ENCODE measurements at places on chromosomes 1 and 21. TPM values are rescaled to one million over a fixed set of nuclear protein-coding genes. Genes with fewer than 3 reads are reported as not detected.

DNA sequence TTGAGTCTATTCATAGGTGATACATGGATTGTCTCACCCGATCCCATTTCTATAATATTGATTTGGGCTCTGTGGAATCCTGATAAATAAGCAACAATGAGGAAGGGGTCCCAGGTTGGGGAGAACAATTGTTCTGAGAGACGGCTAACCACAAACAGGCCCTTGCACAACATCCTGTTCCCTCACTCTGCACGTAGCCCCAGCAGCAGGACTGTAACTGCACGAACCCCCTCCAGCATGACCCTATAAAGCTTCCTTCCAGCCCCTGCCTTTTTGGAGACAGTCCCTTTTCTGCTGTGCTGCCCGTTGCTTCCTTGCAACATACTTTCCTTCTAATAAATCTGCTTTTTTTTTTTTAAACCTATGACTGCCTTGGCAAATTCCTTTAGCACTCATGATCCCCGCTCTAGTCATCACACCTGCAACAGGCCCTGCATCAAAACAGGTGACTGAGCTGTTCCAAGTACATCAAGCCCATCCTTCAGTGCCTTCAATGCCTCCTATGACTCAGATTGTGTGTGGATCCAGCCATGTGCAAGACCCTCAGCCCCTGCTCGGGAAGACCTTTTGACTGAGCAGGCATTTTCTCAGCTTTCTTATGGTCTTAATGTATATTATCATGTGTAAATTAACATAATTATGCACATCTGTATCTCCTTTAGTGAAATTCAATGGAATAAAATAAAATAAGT, 63.7 kb upstream of the B3GALNT2 start:
- no peak for DNase-seq

DNA sequence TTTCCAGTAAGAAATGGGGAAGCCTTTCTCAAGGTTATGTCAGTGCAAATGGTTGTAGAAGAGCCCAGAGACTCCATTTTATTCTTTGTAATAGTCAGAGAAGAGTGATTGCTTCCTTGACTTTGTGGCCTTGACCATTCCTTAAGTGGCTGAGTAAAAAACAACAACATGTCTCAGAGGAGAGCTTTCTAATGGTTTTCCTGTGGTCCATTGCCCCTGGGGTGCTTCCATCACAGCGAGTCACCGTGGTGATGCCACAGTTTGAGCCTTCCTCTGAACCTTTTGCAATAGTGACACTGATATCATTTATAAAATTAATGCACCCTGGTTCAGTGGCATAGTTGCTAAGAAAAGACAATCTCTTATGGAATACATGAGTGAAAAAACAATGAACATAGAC, 38.6 kb downstream of the PAPPA2 start:
- DNase-seq, result no peak

DNA sequence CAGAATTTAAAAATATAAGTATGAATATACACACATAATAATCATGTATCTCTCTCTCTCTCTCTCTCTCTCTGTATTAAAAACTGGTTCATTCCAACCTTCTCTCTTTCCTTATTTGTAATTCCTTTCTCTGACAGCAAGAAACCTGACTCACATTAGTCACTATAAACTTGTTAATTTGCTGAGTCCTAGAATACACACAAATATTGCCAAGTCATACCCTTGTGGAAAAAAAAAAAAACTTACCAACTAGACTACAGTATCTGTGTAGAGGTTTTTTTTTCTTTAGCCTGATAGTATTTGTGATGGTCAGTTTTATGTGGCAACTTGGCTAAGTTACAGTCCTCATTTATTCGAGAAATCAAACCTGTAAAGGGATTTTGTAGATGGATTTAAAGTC, 26.3 kb upstream of the NHLH2 start:
- DNase-seq, result no peak

GRCh38 chr1:15684042-15684461, at the start of gene PLEKHM2:
PLEKHM2 (plus strand) TSS chr1:15684320; CDS start chr1:15684559, 239 bp downstream.
- peak; percentile 56 for DNase-seq

DNA sequence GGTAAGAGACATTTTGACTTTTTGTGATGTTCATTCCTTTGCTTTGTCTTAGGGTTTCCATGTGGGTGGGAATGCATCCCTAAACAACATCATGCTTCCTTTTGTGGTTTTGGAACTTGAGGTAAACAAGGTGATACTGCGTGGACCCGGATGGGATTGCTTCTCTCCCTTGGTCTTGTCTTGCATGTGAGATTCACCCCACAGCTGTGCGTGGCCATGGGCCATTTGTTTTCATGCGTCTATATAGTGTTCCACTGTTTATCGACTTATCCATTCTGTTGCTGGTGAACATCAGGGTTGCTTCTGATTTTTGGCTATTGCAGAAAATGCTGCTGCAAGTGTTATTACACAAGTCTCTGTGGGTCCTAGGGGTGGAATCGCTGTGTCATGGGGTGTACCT, 21.1 kb downstream of the CRYAA start:
- no peak for DNase-seq

- no peak for DNase-seq
Measured at GRCh38 chr1:221022331-221022730, 143.1 kb downstream of the HLX start.

DNA sequence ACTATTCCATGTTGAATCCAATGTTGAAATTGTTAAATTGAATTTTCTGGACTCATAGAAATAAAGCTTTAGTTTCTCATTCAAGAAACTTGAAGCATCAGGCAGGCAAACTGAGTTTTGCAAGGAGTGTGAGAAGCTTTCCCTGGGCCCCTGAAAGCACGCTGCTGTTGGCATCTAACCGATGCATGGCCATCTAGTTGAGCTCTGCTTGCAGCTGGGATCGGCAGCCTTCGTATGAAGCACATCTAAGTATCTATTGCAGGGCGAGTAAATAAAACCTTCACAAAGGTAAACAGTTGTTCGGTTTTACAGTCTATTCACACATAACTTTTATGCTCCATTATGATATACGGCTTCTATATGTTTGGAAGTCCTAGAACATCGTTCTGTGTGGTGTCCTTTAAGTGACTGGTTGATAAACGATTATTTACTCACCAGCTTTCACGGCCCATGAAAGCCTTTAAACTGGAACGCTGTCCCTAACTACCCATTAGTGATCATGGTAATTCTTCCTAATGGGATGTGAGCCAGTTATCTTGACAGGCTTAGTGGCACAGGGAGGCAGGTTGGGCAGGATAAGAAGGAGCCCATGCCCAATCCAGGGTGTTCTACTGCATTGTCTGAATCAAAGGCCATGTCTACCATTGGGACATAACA, 71.7 kb downstream of the SEC16B start:
- DNase-seq, result no peak

DNA sequence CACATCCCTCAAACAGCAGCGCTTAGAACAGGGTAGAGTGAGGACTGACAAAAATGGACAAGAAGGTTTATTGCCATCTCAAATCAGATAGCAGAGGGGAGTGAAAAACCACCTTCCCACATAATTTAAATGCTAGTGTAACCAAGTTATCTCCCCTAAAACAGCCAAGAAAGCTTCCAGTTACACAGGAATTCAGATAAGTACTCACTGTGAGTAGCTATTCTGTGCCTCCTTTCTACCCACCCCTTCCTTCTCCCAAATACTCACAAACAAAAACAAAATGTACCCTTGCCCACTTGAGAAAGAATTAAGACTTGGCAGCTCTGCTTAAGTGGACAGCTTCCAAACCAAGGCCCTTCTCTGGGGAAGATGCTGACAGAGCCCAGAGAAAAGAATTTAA, 9.1 kb downstream of the OTUD7B start:
- DNase-seq, result no peak

DNA sequence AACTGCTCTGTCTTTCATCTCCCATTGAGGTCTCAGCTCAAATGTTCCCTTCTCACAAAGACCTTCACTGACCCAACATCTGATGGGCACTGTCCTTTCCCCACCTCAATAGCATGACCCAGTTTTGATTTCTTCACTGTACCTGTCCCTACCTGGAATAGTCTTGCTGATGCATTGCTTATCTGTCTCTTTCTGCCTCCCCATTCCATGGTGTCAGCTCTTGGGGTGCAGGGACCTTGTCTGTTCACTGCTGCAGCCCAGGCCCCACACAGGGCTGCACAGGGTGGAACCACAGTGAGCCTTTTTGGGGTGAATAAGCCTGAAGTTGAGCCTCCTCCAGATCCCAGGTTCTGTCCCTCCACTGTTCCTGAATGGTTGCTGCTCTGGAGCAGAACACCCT, 414.9 kb downstream of the PTPRU start:
- DNase-seq, result no peak

DNA sequence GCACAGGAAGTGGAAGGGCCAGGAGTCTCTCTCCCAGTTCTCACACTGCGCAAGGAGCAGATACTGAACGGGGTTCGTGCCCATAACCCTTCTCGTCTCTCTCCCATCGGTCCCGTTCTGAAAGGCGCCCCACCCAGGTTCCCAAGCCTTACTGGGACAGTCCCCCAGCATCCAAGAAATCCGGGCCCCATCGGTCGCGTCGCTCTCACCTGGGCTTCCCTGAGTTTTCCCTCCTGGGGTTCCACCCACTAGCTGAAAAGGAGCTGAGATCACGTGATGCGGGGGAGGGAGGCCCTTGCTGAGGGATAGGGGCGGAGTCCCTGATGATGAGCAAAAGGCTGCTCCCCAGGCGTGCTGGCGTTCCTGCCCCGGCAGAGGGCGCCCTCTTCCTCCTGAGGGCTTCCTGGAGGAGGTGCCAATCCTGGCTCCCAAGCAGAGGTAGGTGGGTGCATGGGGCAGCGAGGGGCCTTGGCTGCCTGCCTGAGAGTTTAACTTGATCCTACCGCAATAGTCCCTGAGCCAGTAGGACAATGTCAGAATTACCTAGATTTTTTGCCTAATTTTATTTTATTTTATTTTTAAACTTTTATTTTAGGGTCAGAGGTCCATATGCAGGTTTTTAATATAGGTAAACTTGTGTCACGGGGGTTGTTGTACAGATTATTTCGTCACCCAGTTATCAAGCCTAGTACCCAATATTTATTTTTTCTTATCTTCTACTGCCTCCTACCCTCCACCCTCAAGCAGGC, at the start of gene SPOCD1:
TSS of gene SPOCD1 (minus strand) at position 271 of the 749 bp plus-strand sequence. CDS start 689 bp downstream, outside the sequence.
- DNase-seq, result peak; percentile 83

DNA sequence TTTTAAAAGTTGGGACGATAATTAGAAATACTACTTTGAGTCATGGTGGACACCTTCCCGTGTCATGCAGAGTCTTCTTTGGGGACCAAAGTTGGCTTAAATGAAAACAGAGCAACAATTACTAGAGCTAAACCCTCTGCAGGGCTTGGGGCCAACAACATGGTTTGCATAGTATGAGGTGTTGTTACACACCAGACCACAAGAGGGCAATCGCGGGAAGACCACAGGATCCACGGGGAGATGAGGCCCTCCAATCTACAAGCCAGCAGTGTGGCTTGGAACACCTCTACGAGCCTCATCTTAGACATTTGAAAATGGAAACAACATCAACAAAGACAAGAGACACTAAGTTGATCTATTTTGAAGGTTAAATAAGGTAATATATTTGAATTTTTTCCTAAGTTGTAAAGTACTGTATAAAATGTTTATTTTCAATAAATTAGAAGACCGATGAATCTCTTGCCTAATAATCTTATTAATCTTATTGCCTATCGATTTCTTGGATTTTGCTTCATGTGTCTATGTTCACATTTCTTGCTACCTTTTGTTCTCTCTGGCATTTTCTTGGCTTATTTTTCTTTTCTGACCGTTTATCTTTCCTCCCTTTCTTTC, 8.2 kb upstream of the SMCP start:
- peak; percentile 49 for DNase-seq

DNA sequence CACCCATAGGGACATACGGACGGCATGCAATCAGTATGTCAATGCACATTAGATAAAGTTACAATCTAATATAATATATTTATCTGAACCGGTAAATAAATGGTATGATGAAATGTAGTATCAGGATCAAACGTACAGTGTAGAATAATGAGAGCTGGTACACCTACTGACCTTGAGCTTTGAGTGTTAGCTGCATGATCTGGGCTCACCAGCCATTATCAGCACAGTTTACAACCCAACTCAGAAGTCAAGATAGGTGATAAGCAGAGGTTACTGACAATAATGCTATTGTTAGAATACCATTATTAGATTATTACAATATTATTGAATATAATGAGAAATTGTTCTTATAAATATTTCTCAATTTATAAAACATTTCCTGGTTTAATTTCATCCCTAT, 103.0 kb upstream of the ESRRG start:
- DNase-seq, result no peak

DNA sequence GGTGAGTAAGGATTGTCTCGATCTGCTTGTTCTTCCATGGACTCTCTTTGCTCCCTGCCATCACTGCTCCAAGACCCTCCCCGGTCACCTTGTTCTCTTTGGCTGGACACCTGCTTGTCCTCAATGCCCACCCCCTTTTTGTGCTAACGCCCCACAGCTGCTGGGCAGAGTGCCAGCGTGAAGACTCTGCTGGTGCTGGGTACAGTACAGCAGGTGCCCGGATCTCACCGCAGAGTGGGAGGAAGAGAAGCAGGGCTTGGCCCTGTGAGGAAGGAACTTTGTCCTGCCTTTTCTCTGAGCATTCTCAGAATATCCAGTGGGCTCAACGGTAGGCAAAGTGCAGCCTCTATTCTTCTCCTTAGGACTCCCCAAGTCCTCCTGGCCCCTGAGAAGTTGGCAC, 90.1 kb downstream of the PLXNA2 start:
- DNase-seq, result no peak

DNA sequence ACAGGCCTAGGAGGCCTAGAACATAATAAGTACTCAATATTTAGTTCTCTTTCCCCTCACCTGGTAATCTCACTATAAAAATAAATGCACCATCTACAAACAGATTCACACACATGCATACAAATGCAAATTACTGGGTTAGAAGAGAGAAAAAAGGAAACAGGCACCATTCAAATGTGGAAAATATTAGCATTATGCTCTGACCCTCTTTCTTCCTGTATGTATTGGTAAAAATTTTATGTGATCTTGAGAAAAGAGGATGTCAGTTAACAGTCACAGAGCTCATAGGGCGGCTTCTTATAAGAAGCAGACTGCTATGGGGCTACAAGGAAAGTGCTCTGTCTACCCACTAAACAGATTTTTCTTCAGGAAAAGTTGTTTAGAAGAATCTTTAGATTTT, 565.4 kb downstream of the LMO4 start:
- DNase-seq, result no peak

GRCh38 chr1:31467005-31467674, 54.1 kb downstream of the SERINC2 start:
- no peak for DNase-seq

DNA sequence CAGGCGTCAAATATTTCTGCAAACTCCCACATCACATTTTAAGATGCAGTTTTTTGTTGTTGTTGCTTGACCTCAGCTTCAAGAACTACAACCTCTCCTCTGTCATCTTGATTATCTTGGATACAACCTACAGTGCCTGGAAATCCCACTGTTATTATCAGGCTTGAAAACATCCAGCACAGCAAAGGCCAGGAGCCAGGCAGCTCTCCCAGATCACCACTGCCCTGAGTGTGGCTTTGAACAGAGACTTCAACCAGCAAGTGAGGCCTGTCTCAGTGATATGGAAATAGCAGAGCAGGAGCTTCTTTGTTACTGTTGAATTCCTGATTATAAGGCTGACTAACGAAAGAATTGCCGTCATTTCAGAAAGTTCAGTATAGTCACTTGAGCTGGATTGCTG, 28.5 kb downstream of the CCDC190 start:
- no peak for DNase-seq

Gene C1orf167
- 4.0 TPM for polyA plus RNA-seq

Gene TNFRSF9
- polyA plus RNA-seq, result 0.07 TPM

Gene KRTAP10-8
- polyA plus RNA-seq, result not detected

Gene UTP25
- polyA plus RNA-seq, result 1.2 TPM

Gene LORICRIN
- not detected for polyA plus RNA-seq

Gene GSTM5
- 7.8 TPM for polyA plus RNA-seq

Gene OR2T33
- not detected for polyA plus RNA-seq

Gene TTC39A
- 15.6 TPM for polyA plus RNA-seq
